ENCODE measurements at places on chromosomes 11 and 22. TPM values are rescaled to one million over a fixed set of nuclear protein-coding genes. Genes with fewer than 3 reads are reported as not detected.

DNA sequence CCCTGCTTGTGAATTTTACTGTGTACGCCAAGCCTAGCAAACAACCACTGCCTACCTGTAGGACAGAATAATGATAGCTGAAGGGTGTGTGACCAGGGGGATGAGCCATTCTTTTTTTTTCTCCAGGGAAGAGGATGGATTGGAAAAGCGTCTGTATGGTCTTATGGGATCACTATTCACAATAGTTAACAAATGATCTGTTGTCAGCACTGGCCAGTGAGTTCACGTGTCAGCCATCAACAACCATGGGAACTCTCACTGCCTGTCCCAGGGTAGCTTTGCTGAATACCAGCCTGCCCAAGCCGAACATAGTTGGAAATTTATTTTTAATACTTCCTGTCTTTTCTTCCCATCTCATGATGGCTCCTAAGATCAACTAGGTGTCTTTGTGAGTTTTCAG is 170.2 kb downstream of the ST3GAL4 start:
- no peak for DNase-seq

DNA sequence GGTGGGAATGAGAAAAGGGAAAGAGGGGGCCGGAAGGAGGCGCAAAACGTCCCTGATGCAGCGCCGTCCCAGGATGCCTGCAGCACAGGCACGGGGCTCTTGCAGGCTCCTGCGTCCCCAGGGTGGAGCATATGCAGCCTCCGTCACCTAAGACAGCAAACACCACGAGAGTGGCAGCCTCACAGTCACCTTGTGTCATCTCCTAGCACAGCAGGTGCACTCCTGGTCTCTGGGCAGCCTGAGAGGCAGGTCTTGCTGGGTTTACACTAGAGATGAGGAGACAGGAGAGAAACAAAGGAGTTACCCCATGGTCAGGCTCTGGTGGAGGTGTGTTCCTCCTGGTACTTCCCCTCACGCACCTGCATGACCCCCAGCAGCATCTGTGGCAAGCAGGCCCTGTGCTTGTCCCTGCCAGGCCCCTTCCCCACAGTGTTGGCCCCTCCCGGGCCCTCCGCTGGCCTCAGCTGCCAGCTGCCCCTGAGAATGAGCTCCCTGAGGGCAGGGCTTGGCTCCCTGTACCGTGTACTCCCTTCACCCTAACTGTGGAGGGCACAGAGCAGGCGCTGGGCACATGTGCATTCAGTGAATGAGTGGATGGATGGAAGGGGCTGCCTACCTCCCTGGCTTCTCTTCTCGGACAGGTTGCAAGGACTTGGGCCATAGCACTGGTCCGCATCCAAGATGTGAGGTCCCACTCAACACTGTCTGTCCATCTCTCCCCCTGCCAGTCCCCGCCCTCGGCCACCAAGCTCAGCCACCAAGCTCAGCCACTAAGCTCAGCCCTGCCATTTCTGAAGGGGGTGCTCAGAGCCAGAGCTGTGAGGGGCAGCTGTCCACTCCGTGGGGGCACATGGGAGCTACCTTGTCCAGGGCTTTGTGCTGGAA is 988.6 kb downstream of the BRD1 start:
- no peak for DNase-seq

- DNase-seq, result no peak
These were observed 108.1 kb downstream of the TSPAN18 start for GRCh38 chr11:44834846-44835245.

DNA sequence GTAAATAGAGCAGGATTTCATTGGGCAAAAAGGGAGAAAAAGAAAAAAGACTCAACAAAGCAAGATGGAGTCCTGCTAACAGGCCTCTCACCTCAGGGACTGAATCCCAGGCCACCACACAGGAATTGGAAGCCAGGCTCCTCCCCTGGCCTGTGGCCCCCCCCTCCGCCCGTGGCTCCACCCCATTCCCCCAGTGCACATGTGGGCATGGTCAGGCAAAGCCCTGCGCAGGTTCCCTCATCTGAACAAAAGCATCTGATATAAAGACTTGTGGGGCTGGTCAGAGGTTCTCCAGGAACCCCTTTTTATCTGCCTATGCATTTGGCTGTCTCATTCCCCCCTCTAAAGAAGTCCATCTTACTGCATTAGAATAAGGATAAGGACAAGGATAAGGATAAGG is 46.0 kb upstream of the PAK1 start:
- no peak for DNase-seq

GRCh38 chr11:70225681-70226177 is 22.6 kb downstream of the FADD start:
- peak; percentile 77 for DNase-seq

DNA sequence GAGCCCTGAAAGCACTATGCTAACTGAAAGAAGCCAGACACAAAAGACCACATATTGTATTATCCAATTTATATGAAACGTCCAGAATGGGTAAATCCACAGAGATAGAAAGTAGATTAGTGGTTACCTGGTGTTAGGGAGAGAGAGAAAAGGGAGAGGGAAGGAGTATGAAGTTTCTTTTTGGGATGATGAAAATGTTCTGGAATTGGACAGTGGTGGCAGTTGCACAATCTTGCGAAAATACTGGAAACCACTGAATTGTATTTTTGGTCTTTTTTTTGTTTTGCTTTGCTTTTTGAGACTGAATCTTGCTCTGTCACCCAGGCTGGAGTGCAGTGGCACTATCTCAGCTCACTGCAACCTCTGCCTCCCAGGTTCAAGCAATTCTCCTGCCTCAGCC is 63.5 kb downstream of the MRTFA start:
- no peak for DNase-seq

DNA sequence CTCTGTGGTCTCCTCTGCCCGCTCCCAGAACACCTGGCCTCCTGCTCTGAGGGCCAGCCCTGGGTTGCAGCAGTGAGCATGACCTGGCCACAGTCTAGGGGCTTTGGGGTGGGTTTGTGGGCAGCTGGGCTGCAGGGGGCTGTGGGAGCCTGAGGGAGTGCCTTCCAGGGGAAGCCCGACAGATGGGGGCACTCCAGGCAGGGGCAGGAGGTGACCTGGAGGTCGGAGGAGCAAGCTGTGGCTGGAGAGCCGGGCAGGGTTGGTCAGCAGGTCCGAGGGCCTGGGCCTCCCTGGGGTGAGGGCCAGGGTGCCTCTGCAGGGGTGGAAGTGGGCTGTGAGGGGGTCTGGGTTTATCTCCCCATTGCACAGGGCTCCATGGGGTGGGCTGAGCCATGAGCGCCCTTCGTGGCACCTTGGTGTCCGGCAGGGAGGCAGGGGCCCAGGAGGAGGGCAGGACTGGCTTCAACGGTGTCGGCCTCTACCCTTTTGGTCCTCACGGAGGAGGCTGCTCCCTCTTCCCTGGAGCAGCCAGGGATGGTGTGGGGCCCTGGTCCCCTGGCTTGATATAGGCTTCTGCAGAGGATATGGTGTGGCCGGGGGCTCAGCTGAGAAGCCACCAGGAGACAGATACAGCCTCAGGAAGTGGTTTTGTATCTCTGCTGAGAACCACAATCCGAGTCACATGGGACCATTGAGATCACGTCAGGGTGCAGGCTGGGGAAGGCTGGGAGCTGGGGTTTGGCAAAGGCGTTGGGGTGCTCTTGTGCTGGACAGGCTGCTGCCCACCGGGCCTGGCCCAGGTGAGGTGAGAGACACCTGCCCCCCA is 22.3 kb downstream of the KCNQ1 start:
- DNase-seq, result peak; percentile 33

- no peak for DNase-seq
These were observed 404.9 kb downstream of the NXPE2 start for GRCh38 chr11:115083144-115083806.

- no peak for DNase-seq
These were observed 14.2 kb upstream of the SSTR3 start for GRCh38 chr22:37226514-37226913.

- no peak for DNase-seq
These were observed 90.8 kb upstream of the KCNQ1OT1 start for GRCh38 chr11:2790568-2790921.

DNA sequence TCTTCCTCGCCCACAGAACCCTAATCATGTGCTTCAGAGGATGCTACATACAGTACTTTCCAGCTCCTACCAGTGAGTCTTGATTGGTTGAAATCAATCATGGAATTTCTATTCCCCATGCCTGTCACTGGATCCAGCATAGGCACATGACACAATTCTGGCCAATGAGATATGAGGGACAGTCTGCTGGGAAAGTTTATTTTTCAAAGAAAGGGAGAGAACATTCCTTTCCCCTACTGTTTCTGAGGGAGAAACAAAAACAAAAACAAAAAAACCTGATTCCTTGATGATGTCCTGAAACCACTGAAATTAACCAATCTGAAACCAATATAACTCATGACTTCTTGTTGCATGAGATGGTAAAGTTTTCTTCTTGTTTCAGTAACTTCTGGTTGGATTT is 3.3 kb upstream of the RCN1 start:
- DNase-seq, result no peak

PGA3 gene
- total RNA-seq, result 367 TPM

TMPRSS6 gene
- total RNA-seq, result not detected

ISX gene
- 53.0 TPM for total RNA-seq

CCDC15 gene
- total RNA-seq, result 1.2 TPM

C11orf87 gene
- total RNA-seq, result not detected

C1QTNF5 gene
- 11.4 TPM for total RNA-seq
